ENCODE measurements at places on chromosomes 6 and 20.
A peak's percentile ranks its signal among the peaks of the same experiment; 100 is the strongest.

GRCh38 chr6:111367393-111368088, 115.5 kb downstream of the REV3L start:
- DNase-seq, result no peak

DNA sequence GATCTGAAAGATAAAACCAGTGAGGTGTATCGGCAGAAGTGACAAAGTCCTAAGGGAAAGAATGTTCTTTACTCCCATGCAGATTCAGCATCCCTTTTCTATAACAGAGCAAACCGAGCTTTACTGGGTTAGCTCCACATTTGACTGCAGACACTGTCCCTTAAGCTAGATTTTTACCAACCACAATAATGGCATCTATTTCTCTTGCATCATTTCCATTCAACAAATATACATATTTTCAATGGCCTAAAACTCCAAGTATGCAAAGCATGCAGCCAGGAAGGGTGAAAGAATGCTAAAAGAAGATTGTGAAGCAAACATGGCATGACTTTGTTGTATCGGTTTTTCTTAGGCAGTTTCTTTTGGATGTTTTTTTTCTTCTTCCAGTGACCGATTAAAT, 255.4 kb downstream of the OGFRL1 start:
- DNase-seq, result no peak

- DNase-seq, result no peak
Measured at GRCh38 chr20:5265662-5265985, 51.1 kb downstream of the PROKR2 start.

DNA sequence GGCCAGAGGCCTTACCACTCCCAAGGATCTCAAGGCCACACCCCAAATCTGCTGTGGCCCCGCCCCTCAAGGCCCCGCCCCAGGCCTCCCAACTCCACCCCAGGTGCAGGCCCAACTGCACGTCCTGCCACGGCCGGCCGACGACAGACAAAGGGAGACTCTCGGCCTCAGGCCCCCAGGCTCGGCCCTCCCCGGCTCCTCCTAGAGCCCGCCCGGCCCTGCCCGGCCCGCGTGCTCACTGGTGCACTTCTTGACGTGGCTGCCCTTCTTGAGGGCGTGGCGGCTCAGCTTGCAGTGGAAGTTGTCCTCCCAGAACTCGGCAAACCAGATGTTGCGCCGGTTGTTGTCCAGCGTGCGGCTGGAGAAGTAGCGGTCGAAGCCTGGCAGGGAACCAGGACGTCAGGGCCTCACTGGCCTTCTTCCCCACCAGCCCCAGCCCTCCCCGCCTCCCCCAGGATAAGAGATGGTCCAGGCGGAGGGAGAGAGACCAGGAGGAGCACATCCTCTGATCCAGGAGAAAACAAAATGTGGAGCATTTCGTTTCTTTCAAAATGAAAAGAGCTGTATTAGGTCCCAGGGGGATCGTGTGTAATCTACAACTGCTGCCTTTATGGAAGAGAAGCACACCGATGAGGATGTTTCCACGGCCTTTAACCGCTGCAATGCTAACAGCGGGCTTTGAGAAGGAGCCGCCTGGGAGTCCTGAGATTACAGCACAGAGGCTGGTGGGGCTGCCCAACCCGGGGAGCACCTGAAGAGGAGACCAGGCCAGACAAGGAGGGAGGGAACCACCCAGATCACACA, 89.4 kb downstream of the GRM4 start:
- no peak for DNase-seq

DNA sequence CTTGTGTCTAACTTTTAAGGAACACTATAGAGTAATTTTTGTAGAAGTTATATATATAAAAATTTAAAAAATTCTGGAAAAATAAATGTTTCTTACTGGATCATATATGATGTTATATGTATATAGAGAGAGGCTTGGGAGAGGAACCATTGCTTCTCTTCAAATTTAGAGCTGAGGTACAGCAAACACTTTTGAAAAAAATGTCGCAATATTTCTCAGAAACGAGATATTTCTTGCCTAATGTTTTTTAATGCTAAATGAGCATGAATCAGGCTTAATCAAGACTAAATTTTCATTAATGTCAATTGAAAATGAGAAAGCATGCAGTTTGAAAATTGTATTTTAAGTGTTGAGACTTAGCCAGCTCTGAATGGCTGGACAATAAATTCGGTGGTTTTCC, 2.6 kb downstream of the PKIB start:
- DNase-seq, result no peak

GRCh38 chr20:35600993-35601973, 14.3 kb upstream of the SPAG4 start:
- DNase-seq, result peak; percentile 56

DNA sequence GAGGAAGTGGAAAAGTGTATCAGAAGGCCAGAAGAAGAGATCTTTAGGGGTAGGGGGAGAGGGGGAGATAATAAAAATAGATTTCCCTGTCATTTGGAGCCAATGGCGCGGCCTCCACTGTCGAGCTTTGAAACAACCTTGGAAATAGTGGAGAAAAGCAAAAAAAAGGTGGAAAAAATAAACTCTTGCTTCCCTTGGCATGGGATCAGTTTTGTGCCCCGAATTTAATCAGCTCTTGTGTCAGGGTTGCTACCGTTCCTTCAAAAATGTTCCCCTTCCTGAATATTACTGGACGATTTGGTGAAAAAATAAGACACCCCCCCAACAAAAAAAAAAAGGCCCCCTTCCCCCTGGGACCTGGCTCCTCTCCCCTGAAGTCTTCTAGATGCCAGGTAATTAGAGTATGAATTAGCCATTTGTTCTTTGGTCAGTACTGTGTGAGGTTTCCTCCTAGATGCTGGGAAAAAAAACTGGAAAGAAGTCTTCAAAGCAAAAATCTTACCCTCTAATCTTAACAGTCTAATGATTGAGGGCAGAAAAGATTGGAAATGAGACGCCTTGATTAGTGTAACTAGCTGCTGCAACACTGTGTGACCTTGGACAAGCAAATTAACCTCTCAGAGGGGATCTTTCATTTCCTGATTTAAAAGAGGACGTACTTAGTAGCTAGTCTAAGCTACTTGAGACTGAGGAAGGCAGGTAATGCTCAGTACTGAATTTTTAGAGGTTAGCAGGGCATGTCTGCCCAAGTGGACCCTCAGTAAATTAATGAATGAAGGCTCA, 872 bp upstream of the RBM39 start:
- DNase-seq, result no peak

DNA sequence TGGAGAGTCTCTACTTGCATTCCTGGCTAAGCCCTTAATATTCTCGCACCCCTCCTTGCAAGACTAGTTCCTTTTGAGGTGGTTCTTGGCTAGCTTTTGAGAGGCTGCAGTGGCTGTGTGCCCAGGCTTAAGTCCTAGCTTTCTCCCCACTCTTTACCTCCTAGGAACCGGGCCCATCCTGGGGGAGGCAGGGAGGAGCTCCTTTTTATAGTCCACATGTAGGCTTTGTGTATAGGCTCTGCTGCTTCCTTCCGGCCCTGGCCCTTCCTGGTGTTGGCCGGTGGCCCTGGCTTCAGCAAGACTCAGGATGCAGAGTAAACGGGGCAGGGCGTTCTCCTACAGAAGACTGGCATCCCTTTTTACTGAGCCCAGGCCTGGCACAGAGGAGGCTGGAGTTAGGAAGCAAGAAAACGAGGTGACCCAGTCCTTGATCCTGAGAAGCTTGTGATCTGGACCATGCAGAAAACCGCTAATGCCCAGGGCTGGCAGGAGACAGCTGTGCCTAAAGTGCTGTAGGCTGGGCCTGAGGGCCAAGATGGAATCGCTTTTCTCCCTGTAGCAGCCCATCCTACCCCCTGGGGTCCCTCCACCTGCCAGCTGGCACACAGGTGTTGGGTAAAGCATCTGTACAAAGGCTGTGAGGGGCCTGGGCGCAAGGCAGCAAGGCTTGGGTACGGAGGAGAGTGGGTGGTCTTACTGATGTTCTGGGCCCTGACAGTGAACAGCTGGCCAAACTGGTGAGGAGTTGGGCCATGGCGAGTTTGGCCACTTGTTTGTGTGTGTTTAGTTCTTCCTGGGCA, 8.7 kb downstream of the PLCG1 start:
- DNase-seq, result no peak

DNA sequence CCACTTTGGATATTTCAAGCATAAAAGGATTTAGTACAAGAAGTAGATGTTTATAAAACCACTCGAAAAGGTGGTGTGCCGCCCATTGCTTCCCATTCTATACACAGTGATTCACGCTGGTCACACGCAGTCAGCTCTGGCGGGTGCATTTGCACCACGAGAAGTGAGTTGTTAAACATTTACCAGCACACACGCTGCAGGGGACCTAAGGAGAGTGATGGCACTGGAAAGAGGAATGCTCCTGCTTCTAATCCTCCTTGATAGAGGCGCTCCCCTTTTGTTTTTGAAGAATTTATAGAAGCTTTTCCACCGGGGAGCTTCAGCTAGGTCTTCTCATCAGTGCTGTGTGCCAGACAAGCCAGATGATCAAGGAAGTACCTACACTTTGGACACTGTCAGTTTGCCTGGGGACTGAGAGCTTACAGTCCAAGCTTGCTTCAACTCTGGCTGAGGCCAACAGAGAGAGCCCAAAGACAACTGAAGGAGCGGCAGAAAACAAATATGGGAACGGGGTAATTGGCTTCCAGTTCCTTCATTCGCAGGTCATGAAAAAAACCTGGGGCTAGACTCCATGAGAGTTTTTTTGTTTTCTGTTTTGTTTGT, 31.2 kb downstream of the MUC22 start:
- DNase-seq, result no peak

GRCh38 chr6:138422861-138423260, 18.8 kb downstream of the HEBP2 start:
- DNase-seq, result no peak

DNA sequence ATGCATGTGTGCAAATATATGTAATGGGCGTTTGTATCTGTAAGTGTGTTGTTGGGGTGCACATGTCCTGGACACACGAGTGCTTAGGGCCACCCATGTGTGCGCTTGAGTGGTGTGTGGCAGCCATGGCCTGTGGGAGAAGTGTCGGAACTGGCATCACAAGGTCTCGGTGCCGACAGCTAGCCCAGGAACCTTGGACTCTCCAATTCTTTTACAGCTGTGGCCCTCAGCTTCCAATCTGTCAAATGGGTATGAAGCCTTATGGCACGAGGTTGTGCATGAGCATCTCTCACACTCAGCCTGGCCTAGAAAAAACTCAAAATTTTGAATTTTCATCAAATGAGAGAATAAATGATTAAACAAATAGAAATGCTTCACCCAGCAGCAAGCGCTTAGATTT, 42.0 kb downstream of the SPDEF start:
- no peak for DNase-seq
